RWPE1 (cell line): ENCODE measurements at places on chromosomes 2 and 18.
A peak's percentile ranks its signal among the peaks of the same experiment; 100 is the strongest.

DNA sequence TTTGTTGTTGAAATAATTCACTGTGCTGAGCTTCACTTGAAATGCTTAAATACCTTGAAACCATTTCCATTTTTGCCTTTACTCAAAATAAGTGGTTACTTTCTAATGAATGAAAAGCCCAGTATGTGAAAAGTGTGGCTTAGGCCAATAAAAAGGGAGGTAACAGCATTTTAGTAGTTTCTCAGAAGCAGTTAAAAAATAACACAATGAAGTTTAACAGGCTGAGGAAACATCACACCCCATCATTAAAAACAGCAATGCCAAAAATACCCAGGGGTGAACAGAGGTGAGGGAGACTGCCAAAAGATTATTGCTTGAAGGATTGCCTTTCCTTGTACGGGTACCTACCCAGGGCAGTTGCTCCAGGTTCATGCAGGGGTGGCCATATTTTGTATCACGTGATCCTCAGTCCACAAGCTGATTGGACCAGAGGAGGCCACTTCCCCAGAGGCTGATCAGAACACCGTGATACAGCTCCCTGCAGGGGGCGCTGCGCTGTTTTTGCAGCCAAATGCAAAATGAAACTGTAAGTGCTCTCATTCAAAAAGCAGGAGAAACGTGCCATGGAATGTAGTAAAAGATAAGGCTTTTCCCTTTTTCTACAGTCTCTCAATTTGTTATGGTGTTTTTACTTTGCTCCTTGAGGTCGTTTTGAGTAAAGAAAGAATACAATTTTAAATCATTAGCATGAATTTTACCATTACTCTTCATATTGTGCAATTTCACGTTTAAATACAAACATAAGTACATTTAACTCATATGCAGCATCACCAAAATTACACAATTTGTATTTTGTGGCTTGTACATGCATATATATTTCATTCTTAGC lies 70.2 kb upstream of the SH3BP4 start:
- DNase-seq: peak; percentile 98

GRCh38 chr2:211061612-211062296 lies 505.4 kb downstream of the CPS1 start:
- no peak for DNase-seq

DNA sequence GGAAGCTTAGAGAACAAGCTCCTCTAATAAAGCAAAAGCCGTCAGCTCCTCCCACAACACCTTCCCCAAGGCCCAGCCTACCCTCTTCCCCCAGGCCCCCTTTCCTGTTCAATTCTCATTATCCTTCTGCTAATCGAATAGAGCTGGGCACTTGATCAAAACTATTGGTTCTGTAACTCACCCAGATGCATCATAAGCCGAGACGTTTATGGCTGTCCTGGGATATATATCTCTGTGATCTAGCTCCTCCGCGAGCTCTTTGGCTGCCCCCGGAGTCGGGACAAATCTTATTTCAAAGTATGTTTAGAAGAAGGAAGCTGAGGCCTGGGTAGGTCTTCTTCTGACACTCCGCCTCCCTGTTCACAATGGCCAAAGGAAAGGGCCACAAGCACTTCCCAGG lies 88.3 kb upstream of the KLHL29 start:
- no peak for DNase-seq

- DNase-seq: no peak
Measured at GRCh38 chr18:75063615-75064512, 145.1 kb downstream of the PTGR3 start.

- peak; percentile 77 for DNase-seq
Measured at GRCh38 chr2:45821558-45822271, 170.2 kb downstream of the PRKCE start.

GRCh38 chr18:57422313-57422872 lies 12.8 kb upstream of the ONECUT2 start:
- DNase-seq: no peak

GRCh38 chr2:151799886-151800292 lies 28.3 kb downstream of the ARL5A start:
- no peak for DNase-seq

GRCh38 chr2:101466426-101466825 lies 8.5 kb downstream of the RFX8 start:
- DNase-seq: no peak

- no peak for DNase-seq
Measured at GRCh38 chr2:55156326-55156725, 75.8 kb downstream of the CLHC1 start.
